Activated CD4-positive, alpha-beta T cell treated with anti-CD3 and anti-CD28 coated beads, Interleukin-2, amount 10 ng/mL, durations not matched to agents 7 days and 5 days (primary cell): ENCODE measurements at places on chromosomes 2 and 18. TPM values are rescaled to one million over a fixed set of nuclear protein-coding genes. Genes with fewer than 3 reads are reported as not detected.

ADCYAP1 gene
- not detected for total RNA-seq

RAB12 gene
- 15.4 TPM for total RNA-seq

LIPG gene
- not detected for total RNA-seq

DPP4 gene
- 152 TPM for total RNA-seq

SP140 gene
- 58.8 TPM for total RNA-seq

CFAP53 gene
- total RNA-seq = 0.56 TPM
